Activated naive CD4-positive, alpha-beta T cell treated with anti-CD3 and anti-CD28 coated beads, Interleukin-2, amount 50 U/mL, for 72 hours (primary cell): ENCODE measurements at places on chromosomes 6 and 20.

- DNase-seq = peak; percentile 33
These were observed 168.9 kb upstream of the CENPW start for GRCh38 chr6:126170978-126171382.

GRCh38 chr20:32072168-32072750 is 20.2 kb downstream of the HCK start:
- no peak for DNase-seq

GRCh38 chr6:99013145-99013544 is 65.4 kb upstream of the FBXL4 start:
- DNase-seq = no peak

DNA sequence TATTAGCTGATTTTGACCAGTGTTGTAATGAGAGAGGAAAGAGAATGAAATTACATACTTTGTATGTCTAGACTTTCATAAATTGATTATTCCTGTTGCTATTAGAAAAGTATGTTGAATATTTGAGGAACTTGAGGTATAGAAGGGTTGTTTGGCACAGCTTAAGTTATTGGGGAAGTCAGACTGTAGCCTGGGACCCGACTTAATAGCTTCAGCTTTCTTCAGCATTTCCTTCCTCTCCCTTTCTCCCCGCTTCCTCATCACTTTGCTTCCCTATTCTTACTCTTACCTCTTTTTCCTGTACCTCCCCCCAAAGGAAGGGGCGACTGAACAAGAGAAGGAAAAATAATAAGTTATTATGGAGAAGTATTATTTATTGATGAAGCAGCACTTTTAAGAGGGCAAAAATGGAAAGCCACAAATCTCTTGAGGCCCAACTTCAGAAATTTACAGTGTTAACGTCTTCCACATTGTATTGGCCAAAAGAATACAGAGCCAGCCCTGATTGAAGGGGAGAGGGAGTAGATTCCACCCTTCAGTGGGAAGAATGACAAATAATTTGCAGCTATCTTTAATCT is 7.4 kb downstream of the SENP6 start:
- DNase-seq = no peak

DNA sequence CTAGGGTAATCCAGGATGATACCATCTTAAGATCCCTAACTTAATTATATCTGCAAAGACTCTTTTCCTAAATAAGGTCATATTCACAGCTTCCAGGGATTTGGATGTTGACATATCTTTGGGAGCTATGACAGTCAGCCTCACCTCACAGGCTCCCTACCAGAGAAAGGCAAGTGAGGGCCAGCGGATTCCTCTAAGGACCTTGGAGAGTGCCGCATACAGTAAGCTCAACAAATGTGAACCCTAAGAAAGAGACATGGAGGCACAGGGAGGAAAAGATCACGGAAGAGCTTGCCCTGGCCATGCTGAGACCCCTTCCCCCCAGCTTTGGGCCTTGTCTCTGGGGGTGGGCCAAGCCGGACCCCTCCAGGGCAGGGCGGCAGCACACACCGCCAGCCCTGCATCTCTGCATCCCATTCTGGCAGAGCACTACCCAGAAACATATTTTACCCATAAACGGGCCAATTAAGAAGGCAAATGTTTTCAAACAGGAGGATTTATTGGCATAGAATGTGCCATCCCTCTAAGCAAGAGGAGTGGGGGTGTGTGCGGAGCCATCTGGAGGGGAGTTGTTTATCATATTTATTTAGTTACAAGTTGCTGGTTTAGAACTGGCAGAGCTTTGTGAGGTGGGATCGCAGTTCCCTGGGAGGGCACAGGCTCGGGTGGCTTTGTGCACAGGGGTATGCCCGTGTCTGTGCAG is 55.4 kb downstream of the CHMP4B start:
- DNase-seq = no peak

DNA sequence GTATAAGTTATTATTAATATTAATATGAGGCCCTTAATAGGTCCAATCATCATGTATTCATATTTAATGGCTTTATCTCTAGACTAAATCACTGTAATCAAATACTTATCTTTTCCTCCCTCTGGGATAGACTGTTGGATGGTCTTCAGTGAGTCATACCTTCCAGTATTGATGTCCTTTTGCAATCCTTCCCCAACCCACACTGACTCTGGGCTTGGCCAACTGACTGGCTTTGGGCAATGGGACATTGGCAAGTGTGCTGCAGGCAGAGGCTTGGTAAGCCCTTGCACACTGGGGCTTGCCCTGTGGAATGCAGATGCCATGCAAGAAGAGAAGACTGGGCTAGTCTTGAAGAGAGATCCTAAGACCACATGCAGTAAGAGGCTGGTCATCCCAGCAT is 136.6 kb downstream of the CCDC170 start:
- DNase-seq = no peak

- no peak for DNase-seq
These were observed 2.0 kb upstream of the MICA start for GRCh38 chr6:31401403-31401802.
